Natural killer cell (primary cell): ENCODE measurements at places on chromosomes 3 and 15. TPM values are rescaled to one million over a fixed set of nuclear protein-coding genes. Genes with fewer than 3 reads are reported as not detected.

LRRC31 gene
- not detected for total RNA-seq

DNA sequence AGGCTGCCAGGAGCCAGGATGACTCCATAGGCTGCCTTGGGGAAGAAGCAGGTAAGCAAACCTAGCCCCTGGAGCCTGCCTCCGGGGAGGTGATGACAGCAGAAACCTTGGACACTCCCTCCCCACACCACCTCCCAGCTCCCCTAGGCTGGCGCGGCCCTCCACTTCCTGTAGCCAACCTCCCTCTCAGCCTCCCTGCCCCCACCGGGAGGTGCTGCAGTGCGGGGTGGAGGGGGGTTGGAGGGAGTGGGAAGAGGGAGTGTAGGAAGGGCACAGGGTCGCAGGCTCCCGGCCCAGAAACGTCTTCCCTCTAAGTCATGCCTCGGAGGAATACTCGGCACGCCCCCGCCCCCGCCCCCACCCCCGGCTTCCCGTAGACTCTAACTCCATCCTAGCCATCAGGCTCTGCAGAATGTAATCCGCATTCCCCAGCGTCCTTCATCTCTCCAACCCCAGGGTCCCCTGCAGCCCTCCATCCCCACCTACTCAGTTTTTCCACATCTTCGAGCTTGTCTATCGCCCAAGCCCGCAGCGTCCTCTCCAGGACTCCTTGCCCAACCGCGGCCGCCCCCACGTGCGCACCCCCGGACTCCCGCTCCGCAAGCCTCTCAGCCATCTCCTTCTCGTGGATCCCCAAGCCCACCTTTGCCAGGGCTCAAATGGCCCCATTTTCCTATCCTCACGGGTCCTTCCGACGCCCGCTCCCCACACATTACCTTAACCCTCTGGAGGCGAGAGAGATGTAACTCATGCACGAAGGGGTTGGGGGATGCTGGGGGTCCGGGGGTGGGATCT is 528 bp downstream of the LPCAT4 start:
- H3K4me3 ChIP-seq = peak overlapping the region; percentile 78
- DNase-seq = peak; percentile 22
- peaks cover under 1% of the 10 kb centered on the region for H3K36me3 ChIP-seq
- no peak overlapping the region for H3K27ac ChIP-seq

DNA sequence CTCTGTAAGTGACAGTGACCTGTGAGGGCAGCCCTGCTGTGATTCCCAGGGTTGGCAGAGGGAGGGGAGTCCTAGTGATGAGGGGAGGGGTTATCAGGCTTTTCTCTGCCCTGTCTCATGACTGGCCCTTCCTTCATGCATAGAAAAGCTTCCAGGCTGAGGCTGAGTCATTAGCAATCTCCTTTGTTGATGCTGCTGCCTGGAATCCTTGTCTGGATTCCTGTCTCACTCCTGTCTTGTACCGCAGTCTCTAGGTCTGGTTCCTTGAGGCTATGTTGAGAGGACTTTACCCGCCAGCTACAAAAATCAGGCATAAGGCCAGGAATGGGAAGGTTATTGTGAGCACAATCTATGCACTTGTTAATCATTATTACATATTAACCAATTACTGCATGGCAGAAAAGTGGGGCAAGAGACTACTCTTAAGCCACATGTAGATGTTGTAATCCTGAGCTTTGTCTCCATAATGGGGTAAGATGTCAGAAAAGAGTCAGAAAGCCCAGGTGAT is 7.2 kb downstream of the KLHL6 start:
- peaks cover 3% of the 10 kb centered on the region for H3K36me3 ChIP-seq
- no peak for DNase-seq

- no peak for DNase-seq
- H3K4me3 ChIP-seq = no peak overlapping the region
- H3K36me3 ChIP-seq = no peaks in the 10 kb centered on the region
- H3K27ac ChIP-seq = no peak overlapping the region
- no peaks in the 10 kb centered on the region for H3K27me3 ChIP-seq
These were observed 55.1 kb upstream of the NSMCE3 start for GRCh38 chr15:29324746-29325145.

GRCh38 chr3:135237371-135238143 is 442.5 kb downstream of the EPHB1 start:
- DNase-seq = no peak
- H3K27me3 ChIP-seq = no peaks in the 10 kb centered on the region
- H3K4me3 ChIP-seq = no peak overlapping the region
- H3K4me1 ChIP-seq = no peaks in the 10 kb centered on the region
- no peak overlapping the region for H3K27ac ChIP-seq

- no peak overlapping the region for H3K27ac ChIP-seq
- H3K27me3 ChIP-seq = no peaks in the 10 kb centered on the region
- no peaks in the 10 kb centered on the region for H3K36me3 ChIP-seq
- no peak for DNase-seq
These were observed 440.1 kb downstream of the GABRG3 start for GRCh38 chr15:27410996-27411605.

- H3K36me3 ChIP-seq = no peaks in the 10 kb centered on the region
- H3K27me3 ChIP-seq = peaks cover 23% of the 10 kb centered on the region
- no peak for DNase-seq
- peak within 1 kb of the TSS; percentile 31 for H3K4me3 ChIP-seq
- H3K27ac ChIP-seq = no peak within 1 kb of the TSS
- peaks cover 13% of the 10 kb centered on the region for H3K4me1 ChIP-seq
These were observed at the start of gene THRB for GRCh38 chr3:24494618-24495325. TSS of gene THRB (minus strand) at chr3:24494850.

GRCh38 chr3:8868996-8869395 is 94.3 kb downstream of the RAD18 start:
- no peak for DNase-seq
- no peak overlapping the region for H3K4me3 ChIP-seq
- no peaks in the 10 kb centered on the region for H3K4me1 ChIP-seq
- H3K27me3 ChIP-seq = no peaks in the 10 kb centered on the region

- H3K36me3 ChIP-seq = no peaks in the 10 kb centered on the region
- H3K27ac ChIP-seq = no peak overlapping the region
- H3K4me3 ChIP-seq = no peak overlapping the region
- H3K27me3 ChIP-seq = no peaks in the 10 kb centered on the region
- H3K4me1 ChIP-seq = peaks cover 37% of the 10 kb centered on the region
- no peak for DNase-seq
These were observed 7.9 kb upstream of the FURIN start for GRCh38 chr15:90860450-90860849.

RETNLB gene
- not detected for total RNA-seq

DNA sequence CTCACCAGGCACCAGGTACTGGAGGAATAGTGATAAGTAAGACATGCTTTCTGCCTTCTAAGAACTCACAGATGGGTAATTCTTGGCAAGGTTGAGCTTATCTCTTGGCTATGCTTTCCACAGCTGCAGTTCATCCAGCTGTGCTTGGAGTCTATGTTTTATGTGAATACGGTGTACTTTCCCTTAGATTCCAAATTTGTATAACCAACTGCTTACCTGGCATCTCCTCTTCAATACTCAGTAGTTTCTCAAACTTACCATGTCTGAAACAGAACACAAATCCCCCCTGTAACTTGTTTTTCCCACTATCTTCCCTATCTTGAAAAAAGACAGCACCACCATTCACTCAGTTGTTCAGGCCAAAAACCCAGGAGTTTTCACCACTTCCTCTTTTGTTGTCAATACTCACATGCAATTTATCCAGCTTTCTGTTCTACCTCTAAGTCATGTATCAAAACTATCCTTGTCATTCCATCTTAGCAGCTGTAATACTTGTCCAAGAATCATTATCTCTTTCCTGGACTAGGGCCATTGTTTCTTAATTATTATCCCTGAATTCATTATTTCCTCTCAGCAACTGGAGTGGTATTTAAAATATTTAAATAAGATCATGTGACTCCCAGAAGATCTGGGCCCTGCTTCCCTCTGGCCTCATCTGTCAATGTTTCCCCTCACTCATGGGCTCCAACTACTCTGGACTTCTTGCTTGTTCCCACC is 32.6 kb downstream of the COL6A5 start:
- no peaks in the 10 kb centered on the region for H3K36me3 ChIP-seq
- H3K27me3 ChIP-seq = no peaks in the 10 kb centered on the region
- DNase-seq = no peak
- no peak overlapping the region for H3K4me3 ChIP-seq
- H3K4me1 ChIP-seq = no peaks in the 10 kb centered on the region

CEP19 gene
- 0.92 TPM for total RNA-seq

DNA sequence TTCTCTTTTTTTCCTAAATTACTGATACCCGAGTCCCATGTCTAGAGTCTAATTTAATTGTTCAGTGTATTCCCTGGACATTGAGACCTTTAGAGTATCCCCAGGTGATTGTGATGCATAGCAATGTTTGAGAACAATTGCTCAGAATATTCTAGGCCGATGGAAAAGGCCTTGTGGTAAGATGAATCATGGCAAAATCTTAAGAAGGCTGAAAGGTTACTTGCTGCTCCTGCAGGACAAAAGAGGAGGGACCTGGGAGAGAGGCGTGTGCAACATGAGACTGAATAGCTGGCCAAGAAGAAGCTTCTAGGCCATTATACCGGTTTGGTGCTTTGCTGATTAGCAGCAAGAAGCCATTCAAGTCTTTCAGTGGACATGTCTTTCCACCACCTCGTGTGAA is 256.6 kb downstream of the ROBO2 start:
- H3K27me3 ChIP-seq = no peaks in the 10 kb centered on the region
- no peak overlapping the region for H3K27ac ChIP-seq
- H3K4me3 ChIP-seq = no peak overlapping the region
- no peak for DNase-seq
- no peaks in the 10 kb centered on the region for H3K36me3 ChIP-seq
- no peaks in the 10 kb centered on the region for H3K4me1 ChIP-seq

GRCh38 chr3:31688984-31689383 is 156.3 kb downstream of the STT3B start:
- DNase-seq = no peak
- no peaks in the 10 kb centered on the region for H3K4me1 ChIP-seq
- no peaks in the 10 kb centered on the region for H3K27me3 ChIP-seq
- no peak overlapping the region for H3K4me3 ChIP-seq
- no peaks in the 10 kb centered on the region for H3K36me3 ChIP-seq

- no peak overlapping the region for H3K27ac ChIP-seq
- H3K27me3 ChIP-seq = no peaks in the 10 kb centered on the region
- no peaks in the 10 kb centered on the region for H3K36me3 ChIP-seq
- H3K4me3 ChIP-seq = no peak overlapping the region
- DNase-seq = no peak
- no peaks in the 10 kb centered on the region for H3K4me1 ChIP-seq
These were observed 241.8 kb upstream of the LRTM1 start for GRCh38 chr3:55169608-55170072.

DNA sequence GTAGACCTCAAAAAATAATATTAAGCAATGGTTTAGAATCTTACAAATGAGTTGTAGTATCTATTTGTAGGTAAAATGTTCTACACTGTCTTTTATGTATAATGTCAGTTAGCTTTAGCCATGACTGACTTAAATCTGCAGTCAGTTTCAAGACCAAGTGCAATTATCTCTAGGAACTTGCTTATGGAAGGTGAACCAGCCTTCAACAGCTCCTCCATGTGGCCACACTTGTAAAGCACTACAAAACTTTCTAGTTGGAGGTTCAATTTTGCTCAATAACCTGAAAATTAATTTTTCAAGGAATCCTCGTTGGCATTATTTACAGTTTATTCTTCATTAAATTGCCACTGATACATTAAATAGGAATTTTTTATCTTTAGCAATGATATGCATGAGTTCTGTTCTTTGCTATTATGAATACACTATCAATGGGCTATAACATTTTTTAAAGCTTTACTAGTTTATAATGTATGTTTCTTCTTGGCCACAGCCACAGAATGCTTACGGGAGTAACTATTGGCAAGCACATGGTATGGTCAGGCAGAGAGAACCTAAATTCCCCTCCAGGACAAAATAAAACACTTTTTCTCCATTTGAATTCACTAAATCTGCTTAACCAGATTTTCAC is 315.3 kb upstream of the UBE2E2 start:
- H3K27ac ChIP-seq = no peak overlapping the region
- H3K4me3 ChIP-seq = no peak overlapping the region
- no peaks in the 10 kb centered on the region for H3K27me3 ChIP-seq

CDCP1 gene
- total RNA-seq = 0.61 TPM

GRCh38 chr15:74937272-74937589 is 642 bp downstream of the COX5A start:
- peaks cover 2% of the 10 kb centered on the region for H3K36me3 ChIP-seq
- H3K27me3 ChIP-seq = no peaks in the 10 kb centered on the region
- peak overlapping the region; percentile 90 for H3K4me3 ChIP-seq
- H3K27ac ChIP-seq = peak overlapping the region; percentile 83

KNG1 gene
- total RNA-seq = not detected

- H3K4me3 ChIP-seq = no peak overlapping the region
- H3K36me3 ChIP-seq = no peaks in the 10 kb centered on the region
- H3K27me3 ChIP-seq = no peaks in the 10 kb centered on the region
- H3K4me1 ChIP-seq = no peaks in the 10 kb centered on the region
- no peak for DNase-seq
These were observed 522.1 kb upstream of the TGFBR2 start for GRCh38 chr3:30084316-30084715.

CD47 gene
- total RNA-seq = 236 TPM

- H3K4me3 ChIP-seq = no peak overlapping the region
- no peak overlapping the region for H3K27ac ChIP-seq
- peaks cover 29% of the 10 kb centered on the region for H3K36me3 ChIP-seq
- H3K4me1 ChIP-seq = no peaks in the 10 kb centered on the region
These were observed 35.1 kb upstream of the EIF3J start for GRCh38 chr15:44501768-44502366.

C3orf22 gene
- not detected for total RNA-seq

- H3K27me3 ChIP-seq = no peaks in the 10 kb centered on the region
- no peak overlapping the region for H3K4me3 ChIP-seq
- H3K4me1 ChIP-seq = peaks cover 11% of the 10 kb centered on the region
- no peak overlapping the region for H3K27ac ChIP-seq
- H3K36me3 ChIP-seq = peaks cover 55% of the 10 kb centered on the region
These were observed 6.9 kb downstream of the TFRC start for GRCh38 chr3:196075013-196075412.

RPL15 gene
- total RNA-seq = 1,291 TPM

DNA sequence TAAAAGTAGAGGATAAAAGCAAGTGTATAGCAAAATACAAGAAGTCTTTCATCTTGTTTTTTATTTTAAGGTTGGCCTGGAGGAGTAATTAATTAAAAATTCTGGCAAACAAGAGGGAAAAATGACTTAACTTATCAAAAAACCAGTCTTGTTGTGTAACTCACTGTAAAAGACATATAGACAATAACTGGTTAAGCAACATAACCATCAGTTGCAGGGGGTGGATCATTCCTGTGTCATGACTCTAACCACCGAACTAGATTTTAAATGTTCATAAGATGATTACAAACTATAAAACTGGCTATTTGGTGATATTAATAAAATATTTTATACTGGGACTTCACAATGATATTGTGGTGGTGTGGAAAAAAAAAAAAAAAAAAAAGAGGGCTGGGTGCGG is 130.6 kb downstream of the STAG1 start:
- H3K27ac ChIP-seq = no peak overlapping the region
- H3K27me3 ChIP-seq = no peaks in the 10 kb centered on the region
- DNase-seq = no peak
- H3K4me3 ChIP-seq = no peak overlapping the region
- no peaks in the 10 kb centered on the region for H3K36me3 ChIP-seq
